ENCODE measurements at places on chromosomes 12 and 14. TPM values are rescaled to one million over a fixed set of nuclear protein-coding genes. Genes with fewer than 3 reads are reported as not detected.

Gene CLEC9A
- not detected for total RNA-seq

Gene LRTM2
- total RNA-seq = not detected

Gene PRB2
- total RNA-seq = not detected

DNA sequence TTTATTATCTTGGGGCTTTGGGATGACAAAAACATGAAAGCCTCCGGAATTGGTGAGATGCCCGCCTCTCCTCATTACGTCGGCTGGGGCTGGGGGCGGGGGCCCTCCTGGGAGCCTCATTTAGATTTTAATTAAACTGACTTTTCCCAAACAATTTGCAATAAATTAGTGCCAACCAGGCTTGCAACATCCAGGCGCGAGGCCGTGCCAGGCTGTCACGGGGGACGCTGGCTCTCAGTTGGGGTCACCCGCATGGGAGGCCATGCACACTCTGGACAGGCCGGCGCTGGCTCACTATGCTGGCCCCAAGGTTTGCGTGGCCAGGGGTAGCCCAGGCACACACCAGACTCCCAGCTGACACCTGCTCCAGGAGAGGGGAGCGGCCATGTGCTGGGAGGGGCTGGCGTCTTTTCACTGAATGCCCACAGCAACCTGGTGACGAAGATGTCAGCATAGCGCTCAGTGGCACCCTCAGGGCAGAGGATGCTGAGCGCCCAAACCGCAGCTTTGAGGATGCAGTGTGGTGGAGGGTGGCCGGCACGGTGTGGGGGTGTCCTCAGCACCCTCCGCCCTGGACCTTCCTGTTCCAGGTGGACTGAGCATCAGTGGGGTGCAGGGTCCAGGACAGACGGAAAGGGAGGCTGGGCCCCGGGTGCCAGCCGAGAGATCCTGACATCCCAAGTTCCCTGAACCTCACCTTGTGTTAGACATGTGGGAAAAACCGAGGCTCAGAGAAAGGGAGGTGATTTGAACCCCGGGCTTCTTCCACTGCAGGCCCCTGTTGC lies 190.8 kb upstream of the C14orf180 start:
- H3K4me1 ChIP-seq = no peaks in the 10 kb centered on the region
- H3K4me3 ChIP-seq = no peak overlapping the region
- H3K36me3 ChIP-seq = no peaks in the 10 kb centered on the region

DNA sequence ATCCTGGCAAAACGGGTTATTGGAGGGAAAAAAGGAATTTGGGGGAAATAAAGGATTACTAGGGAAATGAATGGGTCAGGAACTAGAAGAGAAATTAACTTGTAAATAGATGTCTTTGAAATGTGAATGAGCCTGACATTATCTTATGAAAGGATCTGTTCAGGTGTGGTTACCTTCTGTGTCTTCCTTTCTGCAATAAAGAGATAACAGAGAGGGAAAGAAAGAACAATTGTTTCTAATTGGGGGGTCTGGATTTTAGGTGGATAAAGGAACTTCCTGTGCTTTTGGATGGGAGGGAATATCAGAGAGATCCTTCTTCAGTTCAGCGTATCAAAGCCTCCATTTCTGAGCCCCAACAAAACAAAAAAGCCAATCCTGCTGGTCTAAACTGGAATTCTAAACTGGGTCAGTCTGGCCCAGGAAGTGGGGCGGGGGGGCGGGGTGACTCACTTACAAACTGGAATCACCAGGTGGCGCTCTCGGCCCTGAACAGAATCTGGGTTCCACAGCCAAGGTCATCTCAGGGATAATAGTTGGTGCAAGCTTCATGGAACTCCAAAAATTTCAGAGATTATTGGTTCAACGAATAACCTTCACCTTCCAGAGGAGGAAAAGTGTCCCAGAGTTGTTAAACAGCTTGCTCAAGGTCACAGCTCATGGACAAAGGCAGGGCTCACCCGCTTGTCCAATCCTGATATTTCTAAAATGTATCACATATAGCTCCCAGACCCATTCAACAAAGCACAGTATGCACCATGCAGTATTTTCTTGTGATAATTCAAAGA lies 15.2 kb upstream of the PEBP1 start:
- no peak overlapping the region for H3K4me3 ChIP-seq
- peaks cover 31% of the 10 kb centered on the region for H3K4me1 ChIP-seq
- H3K27ac ChIP-seq = peak overlapping the region; percentile 56
- no peaks in the 10 kb centered on the region for H3K27me3 ChIP-seq

DNA sequence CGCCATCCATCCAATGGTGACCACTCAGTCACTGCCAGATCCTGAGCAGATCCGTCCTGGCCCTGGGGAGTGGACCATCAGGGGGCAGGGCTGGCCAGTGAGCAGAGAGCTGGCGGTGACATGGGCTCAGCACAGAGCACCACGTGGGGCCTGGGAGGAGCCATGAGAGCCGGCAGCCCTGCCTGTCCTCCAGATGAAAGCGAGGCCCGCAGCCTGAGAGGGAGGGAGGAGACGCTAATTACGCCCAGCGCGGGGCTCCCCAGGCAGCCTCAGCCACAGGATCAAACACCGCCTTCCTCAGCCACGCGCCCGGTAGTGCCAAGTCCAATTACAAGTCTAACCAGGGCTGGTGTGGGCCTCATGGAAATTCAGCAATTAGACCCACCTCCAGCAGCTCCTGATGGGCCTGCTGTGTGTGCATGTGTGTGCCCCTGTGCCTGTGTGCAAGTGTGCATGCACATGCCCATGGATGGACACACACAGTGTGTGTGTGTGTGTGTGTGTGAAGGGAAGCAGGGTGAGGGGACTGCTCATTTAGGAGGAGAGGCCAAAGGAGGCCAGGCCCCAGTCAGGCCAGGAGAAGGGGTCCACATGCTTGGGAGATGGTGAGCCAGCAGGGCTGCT lies 68.0 kb downstream of the KIF26A start:
- no peaks in the 10 kb centered on the region for H3K4me1 ChIP-seq
- peak; percentile 44 for DNase-seq
- no peak overlapping the region for H3K27ac ChIP-seq
- no peak overlapping the region for H3K4me3 ChIP-seq

DNA sequence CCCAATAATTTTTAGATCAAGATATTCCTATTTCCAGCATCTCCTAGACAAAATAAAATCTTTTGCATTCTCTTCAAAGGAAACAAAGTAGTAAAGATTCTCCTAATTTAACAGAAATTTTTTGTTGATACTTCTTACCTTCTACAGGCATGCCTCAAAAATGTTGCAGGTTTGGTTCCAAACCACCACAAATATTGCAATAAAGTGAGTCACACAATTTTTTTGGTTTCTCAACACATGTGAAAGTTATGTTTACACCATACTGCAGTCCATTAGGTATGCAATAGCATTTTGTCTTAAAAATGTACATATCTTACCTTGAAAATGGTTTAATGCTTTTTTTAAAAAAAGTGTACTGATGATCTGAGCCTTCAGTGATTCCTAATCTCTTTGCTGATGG lies 65.6 kb upstream of the USP15 start:
- H3K27me3 ChIP-seq = peaks cover 5% of the 10 kb centered on the region
- H3K4me1 ChIP-seq = peaks cover 27% of the 10 kb centered on the region
- no peak for DNase-seq
- H3K36me3 ChIP-seq = no peaks in the 10 kb centered on the region
- H3K27ac ChIP-seq = no peak overlapping the region
- H3K4me3 ChIP-seq = no peak overlapping the region

GRCh38 chr14:52044791-52045522 lies 23.9 kb downstream of the NID2 start:
- no peaks in the 10 kb centered on the region for H3K36me3 ChIP-seq
- H3K4me3 ChIP-seq = no peak overlapping the region
- no peak for DNase-seq
- H3K27me3 ChIP-seq = no peaks in the 10 kb centered on the region
- H3K27ac ChIP-seq = peak overlapping the region; percentile 8

- no peak overlapping the region for H3K4me3 ChIP-seq
- no peaks in the 10 kb centered on the region for H3K27me3 ChIP-seq
- H3K27ac ChIP-seq = peak overlapping the region; percentile 89
- peaks cover 61% of the 10 kb centered on the region for H3K4me1 ChIP-seq
These were observed 2.7 kb upstream of the SIVA1 start for GRCh38 chr14:104750056-104750752.

GRCh38 chr12:65905405-65905804 lies 81.1 kb downstream of the HMGA2 start:
- H3K27me3 ChIP-seq = no peaks in the 10 kb centered on the region
- H3K27ac ChIP-seq = no peak overlapping the region
- no peaks in the 10 kb centered on the region for H3K36me3 ChIP-seq
- H3K4me1 ChIP-seq = no peaks in the 10 kb centered on the region
- no peak overlapping the region for H3K4me3 ChIP-seq
- no peak for DNase-seq

GRCh38 chr12:94186278-94187241 lies 38.2 kb downstream of the PLXNC1 start:
- no peak overlapping the region for H3K4me3 ChIP-seq
- no peak for DNase-seq
- no peaks in the 10 kb centered on the region for H3K27me3 ChIP-seq
- no peaks in the 10 kb centered on the region for H3K4me1 ChIP-seq
- H3K36me3 ChIP-seq = no peaks in the 10 kb centered on the region
- H3K27ac ChIP-seq = no peak overlapping the region

DNA sequence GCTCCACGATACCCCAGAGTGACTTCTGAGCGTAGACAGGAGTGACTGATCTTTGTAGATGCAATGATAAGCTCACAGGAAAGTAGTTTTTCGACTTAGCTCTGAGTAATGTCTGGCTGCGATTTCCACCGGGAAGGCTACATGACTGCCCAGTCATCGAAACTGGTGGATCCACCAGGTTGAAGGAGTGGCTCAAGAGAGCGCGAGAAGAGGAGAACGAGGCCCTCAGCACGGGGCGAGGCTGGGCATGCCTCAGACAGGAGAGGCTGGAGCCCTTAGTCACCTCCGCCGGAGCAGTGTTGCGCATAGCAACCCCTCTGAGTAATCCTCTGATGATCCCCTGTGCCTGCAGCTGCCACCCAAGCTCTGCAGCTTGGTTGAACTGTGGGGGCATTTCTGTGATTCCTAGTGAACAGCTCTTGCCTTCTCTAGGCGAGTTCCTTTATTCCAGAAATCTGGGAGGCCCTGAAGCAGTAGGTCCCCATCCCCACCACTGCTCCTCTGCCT lies 25.6 kb downstream of the ELK3 start:
- peaks cover 4% of the 10 kb centered on the region for H3K4me1 ChIP-seq
- H3K27me3 ChIP-seq = no peaks in the 10 kb centered on the region
- DNase-seq = no peak
- H3K4me3 ChIP-seq = no peak overlapping the region
- no peaks in the 10 kb centered on the region for H3K36me3 ChIP-seq
- no peak overlapping the region for H3K27ac ChIP-seq

DNA sequence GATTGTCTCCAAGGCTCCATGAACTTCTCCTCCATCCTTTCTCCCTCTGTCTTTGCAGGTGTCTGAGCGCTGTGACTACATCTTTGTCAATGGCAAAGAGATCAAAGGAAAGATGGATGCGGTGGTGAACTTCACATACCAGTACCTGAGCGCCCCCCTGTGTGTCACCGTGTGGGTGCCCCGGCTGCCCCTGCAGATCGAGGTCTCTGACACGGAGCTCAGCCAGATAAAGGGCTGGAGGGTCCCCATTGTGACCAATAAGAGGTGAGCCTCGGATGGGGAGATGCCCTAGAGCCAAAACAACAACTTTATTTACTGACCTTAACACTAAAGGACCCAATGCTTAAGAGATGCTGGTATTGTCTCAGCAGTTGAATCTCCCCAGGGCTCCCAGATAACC lies 130.0 kb downstream of the SLC15A4 start:
- no peaks in the 10 kb centered on the region for H3K36me3 ChIP-seq
- no peaks in the 10 kb centered on the region for H3K27me3 ChIP-seq
- H3K4me1 ChIP-seq = no peaks in the 10 kb centered on the region
- H3K4me3 ChIP-seq = no peak overlapping the region
- no peak for DNase-seq

- no peak overlapping the region for H3K4me3 ChIP-seq
- H3K36me3 ChIP-seq = peaks cover 5% of the 10 kb centered on the region
- no peak overlapping the region for H3K27ac ChIP-seq
- peaks cover 64% of the 10 kb centered on the region for H3K4me1 ChIP-seq
- no peak for DNase-seq
These were observed 24.3 kb downstream of the TSPAN9 start for GRCh38 chr12:3101309-3102024.

GRCh38 chr12:109829667-109830066 lies 3.5 kb downstream of the TRPV4 start:
- no peak for DNase-seq
- H3K27ac ChIP-seq = peak overlapping the region; percentile 5
- no peaks in the 10 kb centered on the region for H3K36me3 ChIP-seq
- peaks cover 8% of the 10 kb centered on the region for H3K4me1 ChIP-seq
- no peaks in the 10 kb centered on the region for H3K27me3 ChIP-seq

GRCh38 chr12:64634508-64635092 lies 24.3 kb downstream of the RASSF3 start:
- no peaks in the 10 kb centered on the region for H3K27me3 ChIP-seq
- H3K27ac ChIP-seq = no peak overlapping the region
- H3K4me1 ChIP-seq = no peaks in the 10 kb centered on the region

GRCh38 chr12:94318181-94318580 lies 141.5 kb downstream of the CEP83 start:
- H3K27ac ChIP-seq = no peak overlapping the region
- no peaks in the 10 kb centered on the region for H3K36me3 ChIP-seq
- H3K4me3 ChIP-seq = no peak overlapping the region
- no peak for DNase-seq
- no peaks in the 10 kb centered on the region for H3K27me3 ChIP-seq

GRCh38 chr12:88300931-88301330 lies 158.8 kb downstream of the TMTC3 start:
- H3K27ac ChIP-seq = no peak overlapping the region
- peaks cover 28% of the 10 kb centered on the region for H3K4me1 ChIP-seq
- H3K4me3 ChIP-seq = no peak overlapping the region
- no peaks in the 10 kb centered on the region for H3K27me3 ChIP-seq
- H3K36me3 ChIP-seq = no peaks in the 10 kb centered on the region

DNA sequence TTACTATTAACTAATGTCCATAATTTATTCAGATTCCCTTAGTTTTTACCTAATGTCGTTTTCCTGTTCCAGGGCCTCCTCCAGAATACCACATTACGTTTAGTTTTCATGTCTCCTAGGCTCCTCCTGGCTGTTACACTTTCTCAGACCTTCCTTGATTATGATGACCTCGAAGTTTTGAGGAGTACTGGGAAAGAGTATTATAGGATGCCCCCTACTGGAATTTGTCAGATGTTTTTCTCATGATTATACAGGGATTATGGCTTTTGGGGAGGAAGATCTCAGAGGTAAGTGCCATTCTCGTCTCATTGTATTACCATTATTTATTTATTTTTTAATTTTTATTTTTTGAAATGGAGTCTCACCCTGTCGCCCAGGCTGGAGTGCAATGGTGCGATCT lies 17.7 kb upstream of the C1S start:
- H3K4me3 ChIP-seq = no peak overlapping the region
- H3K27ac ChIP-seq = no peak overlapping the region
- no peaks in the 10 kb centered on the region for H3K4me1 ChIP-seq
- H3K36me3 ChIP-seq = no peaks in the 10 kb centered on the region
- DNase-seq = no peak
- no peaks in the 10 kb centered on the region for H3K27me3 ChIP-seq

- no peak for DNase-seq
- no peak overlapping the region for H3K4me3 ChIP-seq
These were observed 50.9 kb downstream of the AP5M1 start for GRCh38 chr14:57319636-57320192.

Data from liver (tissue), 10 donors.